ENCODE measurements at places on chromosomes 3 and 15. TPM values are rescaled to one million over a fixed set of nuclear protein-coding genes. Genes with fewer than 3 reads are reported as not detected.
A peak's percentile ranks its signal among the peaks of the same experiment; 100 is the strongest.

DNA sequence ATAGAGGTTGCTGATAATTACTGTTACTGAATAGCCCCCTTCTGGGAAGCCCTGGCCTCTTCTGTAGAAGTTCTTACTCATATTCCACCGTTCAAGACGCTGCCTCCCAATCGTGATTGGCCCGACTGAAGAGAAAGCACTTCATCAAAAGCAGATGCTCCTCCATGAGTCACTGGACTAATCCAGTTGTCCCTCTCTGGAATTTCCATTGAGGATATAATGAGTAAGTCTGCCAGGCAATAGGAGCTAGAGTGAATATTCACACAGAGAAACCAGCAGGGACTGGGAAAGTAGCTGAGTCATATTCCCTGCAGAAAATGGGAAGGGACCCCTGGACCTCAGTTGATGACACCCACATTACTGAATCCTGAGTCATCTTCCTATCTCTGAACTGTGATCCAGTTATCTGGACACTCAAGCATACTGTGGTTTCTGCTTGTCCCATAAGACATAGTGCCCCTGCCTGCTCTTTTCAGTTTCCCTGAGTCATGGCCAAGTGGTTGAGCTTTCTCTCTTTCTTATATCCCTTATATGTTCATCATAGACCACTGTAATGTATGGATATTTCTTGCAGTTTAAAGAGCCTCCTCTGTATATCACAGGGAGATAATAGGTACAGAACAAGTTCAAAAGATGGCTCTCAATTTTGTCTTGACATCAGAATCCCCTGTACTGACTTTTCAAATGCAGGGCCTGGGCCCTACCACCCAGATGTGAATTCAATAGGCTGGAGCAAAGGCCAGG, 151.2 kb upstream of the CDIN1 start:
- DNase-seq, result no peak

- peak; percentile 11 for DNase-seq
Observed at GRCh38 chr15:70535071-70535954, 228.0 kb downstream of the UACA start.

DNA sequence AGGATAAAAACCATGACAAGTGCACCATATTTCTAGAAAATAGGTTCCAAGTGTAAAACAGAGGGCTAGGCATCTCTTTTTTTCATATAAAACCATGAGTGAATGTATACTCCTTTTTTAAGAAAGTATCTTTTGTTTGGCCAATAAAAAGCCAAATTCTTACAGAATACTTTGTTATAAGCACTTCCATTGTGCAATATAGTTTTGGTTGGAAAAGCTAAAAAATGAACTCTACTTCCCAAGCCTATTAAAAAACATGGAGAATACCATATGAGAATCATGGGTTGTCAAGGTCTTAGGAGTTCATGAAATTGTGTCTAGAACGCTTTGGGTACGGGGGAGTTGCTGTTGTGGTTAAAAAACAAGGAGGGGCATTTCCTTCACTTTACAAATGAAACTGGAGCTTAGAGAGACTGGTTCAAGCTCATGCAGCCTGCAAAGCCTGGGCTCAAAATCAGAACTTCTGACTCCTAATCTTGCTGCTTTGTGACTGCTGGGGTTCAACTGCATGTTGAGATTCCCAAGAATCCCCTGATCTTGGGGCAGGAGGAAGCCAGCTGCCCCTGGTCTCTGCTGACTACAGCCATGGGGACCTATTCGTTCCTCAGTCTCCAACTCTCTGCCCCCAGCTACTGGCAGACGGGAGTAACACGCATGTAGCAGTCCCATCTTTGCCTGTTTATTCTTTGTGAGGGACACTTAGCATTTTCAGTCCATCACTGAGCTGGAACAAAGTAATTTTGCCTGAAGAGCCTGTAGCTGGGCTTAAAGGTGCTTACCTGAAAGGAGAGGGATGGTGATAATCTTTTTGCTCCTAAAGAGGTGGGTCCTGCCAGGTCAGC, 229.1 kb downstream of the CHST2 start:
- peak; percentile 44 for DNase-seq

- DNase-seq, result no peak
Observed at GRCh38 chr15:28726102-28726501, 13.9 kb upstream of the GOLGA8M start.

- DNase-seq, result no peak
Observed at GRCh38 chr3:138445654-138446053, 11.2 kb downstream of the ESYT3 start.

DNA sequence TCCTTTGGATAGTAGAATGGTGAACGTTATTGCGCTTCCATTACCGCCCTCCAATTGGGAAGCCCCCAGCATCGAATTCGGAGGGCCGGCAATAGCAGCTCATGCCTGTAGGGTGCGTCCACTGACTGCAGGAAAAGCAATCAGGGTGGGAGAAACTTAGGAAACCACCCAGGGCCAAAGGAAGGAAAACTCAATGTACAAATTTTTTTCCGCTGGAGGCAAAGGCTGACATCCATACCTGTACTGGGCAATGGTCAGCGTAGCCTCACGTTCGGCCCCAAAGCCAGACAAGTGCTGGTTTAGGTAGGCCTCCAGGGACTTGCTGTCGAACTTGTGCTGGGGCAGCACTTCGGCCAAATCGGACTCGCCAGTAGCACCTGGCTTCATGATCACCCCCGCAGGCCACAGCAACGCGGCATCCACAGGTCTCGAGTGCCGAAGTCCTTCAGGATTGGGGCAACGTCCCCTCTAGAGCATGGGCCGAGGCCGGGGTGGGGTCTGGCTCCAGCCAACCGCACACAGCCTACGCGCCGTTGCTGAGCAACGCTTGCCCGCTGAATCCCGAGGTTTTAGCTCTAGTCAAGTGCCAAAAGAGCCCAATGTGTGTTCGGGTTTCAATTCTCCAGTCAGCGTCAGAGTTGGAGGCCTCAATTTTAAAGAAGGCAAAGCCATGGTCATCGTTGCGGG, at the start of gene ACAD11:
Gene ACAD11 (minus strand): TSS at position 445 of the 687 bp plus-strand sequence. CDS start 58 bp downstream, at position 387.
- peak; percentile 50 for DNase-seq

DNA sequence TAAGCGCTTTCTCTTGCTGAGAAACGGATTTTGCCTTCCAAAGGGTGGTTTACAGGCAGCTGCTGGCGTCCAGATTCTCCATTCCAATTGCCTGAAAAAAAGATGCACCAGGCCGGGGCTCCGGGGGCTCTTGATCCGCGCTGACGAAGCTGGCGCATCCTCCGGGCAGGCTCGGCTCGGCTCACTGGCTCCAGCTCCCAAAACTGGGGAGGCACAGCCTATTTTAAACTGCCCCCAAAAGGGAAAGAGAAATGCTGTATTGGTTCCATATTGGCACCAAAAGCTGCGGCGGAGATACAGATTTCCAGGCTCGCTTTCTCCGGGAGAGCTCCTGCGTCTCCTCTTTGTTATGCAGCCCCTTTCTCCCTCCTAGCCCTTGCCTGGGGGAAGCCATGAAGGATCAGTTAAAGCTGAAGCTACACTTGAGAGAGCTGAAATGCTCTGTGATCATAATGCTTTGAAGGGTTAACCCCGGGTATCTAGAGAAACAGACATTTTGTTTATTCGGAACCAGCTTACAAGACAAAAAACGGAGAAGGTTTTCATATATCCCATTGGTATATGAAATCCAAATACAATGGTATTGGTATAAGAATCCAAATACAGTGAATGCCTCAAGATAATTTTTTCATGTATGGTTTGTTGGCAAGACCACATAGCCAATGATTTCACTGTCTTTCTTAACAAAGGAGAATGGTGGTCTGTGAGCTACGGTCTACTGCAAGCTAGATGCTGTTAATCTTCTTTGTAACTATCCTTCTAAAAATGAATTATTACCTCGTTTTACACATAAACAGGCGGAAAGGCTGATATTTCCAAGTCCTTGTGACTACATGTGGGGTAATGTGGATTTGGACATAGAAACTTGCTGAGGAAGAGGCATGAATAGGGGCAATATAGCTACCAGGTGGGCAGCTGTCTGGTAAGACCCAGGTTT, 693 bp downstream of the CD200 start:
- DNase-seq, result peak; percentile 26

MUSTN1 gene
- not detected for polyA plus RNA-seq

CHRD gene
- not detected for polyA plus RNA-seq
